T follicular helper cell (primary cell): ENCODE measurements at places on chromosomes 11 and 22.

DNA sequence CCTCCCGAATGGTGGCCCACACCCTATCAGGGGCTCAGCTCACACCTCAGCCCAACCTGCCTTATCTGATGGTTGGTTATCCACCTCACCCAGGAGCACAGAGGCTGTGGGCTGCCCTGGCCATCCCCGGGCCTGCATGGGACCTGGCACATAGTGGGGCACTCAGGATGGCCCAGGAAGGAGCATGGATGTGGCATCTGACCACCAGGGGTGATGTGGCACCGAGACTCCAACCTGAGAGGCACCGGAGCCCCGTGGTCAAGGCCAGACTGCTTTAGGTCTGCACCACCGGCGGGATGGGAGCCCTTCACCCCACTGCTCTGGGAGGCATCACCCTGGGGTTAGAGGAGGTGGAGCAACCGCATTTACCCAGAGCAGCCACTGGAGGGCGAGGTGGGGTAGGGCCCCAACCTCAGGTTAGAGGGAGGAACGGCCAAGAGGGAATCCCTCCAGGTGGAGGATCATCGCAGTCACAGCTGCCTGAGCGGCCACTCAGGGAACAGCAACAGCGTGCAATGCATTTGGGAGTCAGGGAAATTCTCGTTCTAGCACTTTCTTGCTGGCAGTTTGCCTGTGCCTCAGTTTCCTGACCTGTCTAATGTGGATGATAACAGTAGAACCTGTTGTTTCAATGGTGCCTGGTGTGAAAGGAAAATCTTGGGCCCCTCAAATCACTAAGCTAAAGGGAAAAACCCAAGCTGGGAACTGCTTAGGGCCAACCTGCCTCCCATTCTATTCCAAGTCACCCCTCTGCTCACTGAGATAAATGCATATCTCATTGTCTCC, 52.9 kb upstream of the CARS1 start:
- DNase-seq: no peak

- DNase-seq: no peak
These were observed 1.1 kb downstream of the ALG8 start for GRCh38 chr11:78138291-78138690.

DNA sequence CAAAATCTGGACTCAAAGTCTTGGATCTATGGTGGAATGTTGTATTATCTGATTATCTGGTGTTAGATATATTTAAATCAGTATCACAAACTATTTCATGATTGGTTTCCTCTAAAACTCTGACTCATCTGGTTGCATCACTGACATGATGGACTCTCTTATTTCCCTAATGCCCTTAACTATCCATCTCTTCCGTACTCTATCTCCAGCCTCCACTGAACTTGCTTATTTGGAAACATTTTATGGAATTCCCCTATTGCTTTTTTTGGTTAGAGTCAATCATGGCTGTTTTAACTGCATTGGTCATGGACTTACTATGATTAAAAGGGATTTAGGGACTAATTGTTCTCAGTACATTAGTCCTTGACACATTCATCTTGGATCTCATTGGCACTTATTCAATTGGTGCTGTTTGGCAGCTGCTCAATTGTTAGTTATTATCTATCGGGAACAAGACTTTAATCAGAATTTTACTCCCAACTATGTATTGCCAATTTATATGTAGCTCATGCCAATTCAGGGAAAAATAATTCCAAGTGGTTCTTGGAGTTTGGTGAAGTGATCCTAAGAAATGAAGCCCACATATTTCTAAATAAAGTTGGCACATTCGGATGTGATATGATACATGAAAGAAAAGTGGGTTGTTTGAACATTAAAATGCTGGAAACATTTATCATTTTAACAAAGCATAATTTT, 942.0 kb upstream of the CCDC90B start:
- DNase-seq: no peak

- DNase-seq: no peak
These were observed 16.0 kb upstream of the BMAL1 start for GRCh38 chr11:13261591-13262061.

DNA sequence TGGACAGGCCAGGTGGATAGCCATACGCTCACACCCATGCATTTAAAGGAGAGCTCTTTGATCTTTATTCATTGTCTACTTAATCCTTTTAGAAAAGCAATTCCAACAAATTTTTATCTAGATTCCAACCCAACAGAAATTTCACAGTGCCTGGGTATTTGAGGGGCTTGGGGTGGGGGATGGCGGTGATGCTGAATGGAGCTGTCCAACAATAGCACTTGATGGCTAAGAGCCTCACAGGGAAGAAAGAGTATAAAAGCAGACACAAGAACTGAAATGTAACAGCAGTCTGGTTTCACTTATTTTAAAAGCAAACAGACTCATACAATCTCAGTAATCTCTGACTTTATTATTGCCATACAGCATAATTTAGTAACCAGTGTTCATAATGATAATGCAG, 101.8 kb upstream of the SORL1-AS1 start:
- no peak for DNase-seq

GRCh38 chr11:108199446-108200321, 22.8 kb downstream of the NPAT start:
- DNase-seq: peak; percentile 8

DNA sequence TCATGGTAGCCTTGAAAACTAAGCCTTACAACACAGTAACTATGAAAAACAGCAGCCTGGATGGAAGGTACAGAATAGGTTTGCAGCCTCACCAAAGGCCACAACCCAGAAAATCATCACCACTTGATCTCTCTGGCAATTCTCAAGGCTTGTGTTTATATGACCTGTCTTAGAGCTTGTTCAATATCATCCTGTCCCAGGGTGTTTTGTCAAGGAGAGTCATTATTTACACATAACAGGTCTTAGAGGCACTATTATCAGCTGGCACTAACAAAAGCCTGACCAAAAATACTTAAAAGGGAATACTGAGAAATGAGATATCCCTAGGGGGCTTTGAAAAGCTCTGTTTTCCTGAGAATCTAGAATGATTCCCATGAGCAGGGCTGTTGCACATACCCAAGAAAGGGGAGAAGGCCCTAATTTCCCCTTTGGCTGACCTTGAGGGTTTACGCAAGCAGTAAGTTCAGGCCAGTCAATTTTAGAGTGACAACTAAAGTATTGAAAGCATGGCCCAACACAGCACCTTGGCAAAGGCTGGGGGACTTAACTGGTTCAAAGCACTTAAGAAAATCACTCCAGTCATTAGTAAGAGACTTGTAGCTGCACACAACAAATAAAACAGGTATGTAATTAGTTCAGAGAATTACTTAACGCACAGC, 7.9 kb downstream of the SC5D start:
- DNase-seq: no peak

DNA sequence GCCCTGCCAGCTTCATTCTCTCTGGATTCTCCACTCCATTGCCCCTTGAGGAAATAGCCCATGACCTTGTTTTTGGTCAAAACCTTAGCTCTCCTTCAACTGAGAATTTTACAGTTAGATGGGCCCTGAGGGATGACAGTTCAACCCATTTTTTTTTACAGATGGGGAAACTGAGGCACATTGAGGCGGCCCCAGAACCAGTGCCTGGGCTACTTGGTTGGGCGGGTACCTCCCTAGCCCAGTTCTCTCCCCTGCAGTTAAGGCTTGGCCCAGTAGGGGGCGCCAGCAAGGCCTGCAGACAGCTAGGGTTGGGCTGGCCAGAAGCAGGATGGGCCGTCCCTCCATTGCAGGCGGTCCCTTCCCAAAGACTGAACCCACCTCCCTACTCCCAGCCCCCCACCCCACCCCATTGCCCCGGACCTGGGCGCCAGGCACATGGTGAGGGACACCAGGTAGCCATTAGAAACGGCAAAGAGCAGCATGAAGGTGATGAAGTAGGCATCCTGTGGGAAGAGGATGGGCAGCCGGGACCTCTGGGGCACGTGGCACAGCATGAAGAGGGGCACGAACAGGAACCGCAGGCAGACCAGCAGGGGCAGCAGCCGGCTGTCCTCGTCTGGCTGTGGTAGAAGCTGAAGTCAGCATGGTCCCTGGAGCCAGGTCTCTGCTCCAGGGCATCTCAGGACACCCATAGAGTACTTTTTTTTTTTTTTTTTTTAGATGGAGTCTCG, 7.6 kb downstream of the SLC29A2 start:
- DNase-seq: peak; percentile 44

- DNase-seq: no peak
These were observed 264.0 kb downstream of the ETS1 start for GRCh38 chr11:128323381-128323780.

- DNase-seq: no peak
These were observed 25.7 kb upstream of the CTR9 start for GRCh38 chr11:10725114-10725906.

DNA sequence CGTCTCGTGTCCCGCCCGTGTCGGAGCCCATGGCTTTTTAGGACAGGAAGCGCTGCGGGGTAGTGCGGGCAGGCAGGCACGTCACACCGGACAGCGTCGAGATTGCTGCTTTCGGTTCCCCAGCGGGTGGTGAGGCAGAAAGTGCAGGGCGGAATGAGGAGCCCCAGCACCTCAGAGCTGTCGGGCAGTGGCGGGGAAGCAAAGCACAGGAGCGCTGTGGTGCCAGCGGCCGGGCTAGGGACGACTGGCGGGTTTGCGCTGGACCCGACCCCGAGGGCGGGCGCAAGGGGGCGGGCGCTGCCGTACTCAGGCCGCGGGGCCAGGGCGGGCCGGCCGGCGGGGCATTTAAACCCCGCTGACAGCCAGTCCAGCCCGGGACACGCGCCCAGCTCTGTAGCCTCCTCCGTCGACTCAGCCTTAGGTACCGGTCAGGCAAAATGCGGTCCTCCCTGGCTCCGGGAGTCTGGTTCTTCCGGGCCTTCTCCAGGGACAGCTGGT, at the start of gene SLC37A2:
SLC37A2 (plus strand) TSS at position 375 of the 498 bp plus-strand sequence; CDS start at position 438, 63 bp downstream.
- no peak for DNase-seq

DNA sequence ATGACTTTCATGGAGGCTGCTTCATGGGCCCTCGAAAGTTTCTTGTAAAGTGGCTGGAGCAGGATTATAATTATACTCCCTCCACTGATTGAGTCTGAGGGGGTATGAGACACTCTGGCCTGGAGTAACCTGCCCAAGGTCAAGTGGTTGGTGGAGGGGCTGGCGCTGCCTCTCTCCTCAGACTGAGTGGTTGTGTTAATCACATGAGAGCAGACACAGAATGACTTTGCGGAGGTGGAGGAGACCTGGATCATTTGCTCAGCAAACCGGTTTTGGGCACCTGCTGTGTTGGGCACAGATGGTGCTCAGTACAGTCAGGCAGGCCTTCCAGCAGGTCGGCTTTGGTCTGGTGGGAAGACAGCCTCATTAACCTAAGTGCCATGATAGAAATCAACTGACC, 11.8 kb downstream of the BCR start:
- DNase-seq: no peak

GRCh38 chr22:32564170-32565001, 89.8 kb downstream of the FBXO7 start:
- DNase-seq: no peak

DNA sequence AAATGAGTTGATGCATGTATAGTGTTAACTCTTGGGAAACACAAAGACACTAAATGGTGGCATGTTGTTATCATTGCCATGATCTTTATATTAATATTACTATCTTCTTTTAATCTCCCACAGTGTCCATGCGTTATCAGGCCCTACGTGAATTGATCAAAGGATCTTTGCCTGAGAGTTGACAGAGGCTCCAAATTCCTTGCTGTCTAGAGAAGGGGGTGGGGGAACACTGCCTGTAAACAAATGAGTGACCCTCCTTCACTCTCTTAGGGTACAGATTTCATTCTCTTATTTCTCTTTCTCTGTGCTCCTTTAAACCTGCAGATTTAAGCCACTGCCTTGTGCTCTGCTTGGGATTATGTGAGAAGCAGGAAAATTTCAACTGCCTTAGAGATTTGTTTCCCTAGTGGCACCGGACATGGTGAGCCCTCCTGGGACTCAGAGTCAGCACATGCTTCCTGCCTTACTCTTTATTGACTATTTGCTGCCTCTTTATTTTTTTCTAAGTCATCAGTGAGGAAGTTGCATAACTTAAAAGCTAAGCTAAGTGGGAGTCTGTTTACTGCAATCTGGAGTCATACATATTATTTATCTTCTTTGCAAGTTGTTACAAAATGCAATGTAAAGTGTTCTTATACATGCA, 122.9 kb downstream of the MAML2 start:
- no peak for DNase-seq

DNA sequence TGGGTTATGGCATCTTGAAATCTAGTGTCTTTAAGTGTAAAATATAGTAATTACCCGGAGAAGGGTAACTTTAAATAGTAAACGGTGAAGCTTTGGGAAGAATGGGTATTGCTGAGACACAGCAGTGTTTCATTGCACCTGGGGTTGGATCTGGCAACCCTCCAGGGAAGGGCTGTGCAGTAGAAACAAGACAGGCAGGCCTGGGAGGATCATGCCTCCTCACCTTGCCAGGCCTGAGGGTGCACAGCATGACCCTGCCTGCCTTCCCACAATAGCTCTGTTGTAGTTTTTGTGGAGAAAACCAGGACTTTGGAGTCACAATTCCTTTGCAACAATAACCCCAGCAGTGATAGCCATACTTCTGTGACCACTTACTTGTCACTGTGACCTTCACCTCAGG, 64.6 kb upstream of the ADSL start:
- DNase-seq: no peak

GRCh38 chr22:28002181-28002700, 83.2 kb upstream of the PITPNB start:
- DNase-seq: no peak

DNA sequence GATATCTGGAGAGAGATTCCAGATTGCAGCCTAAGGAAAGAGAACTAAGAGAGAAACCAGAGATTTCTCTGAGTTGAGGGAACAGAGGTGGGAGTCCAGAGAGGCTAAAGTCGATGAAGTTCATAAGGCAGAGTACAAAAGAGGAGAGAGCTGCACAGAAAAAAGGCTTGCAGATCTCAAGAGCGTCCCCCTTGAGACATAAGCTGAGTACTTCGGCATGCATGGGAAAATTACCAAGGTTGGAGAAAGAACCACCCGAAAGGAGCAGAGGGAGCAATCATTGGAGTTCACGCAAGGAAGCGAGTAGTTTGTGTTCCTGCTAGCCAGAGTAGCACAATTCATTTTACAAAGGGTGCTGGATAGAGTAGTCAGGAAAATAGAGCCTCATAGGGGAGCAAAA, 293.5 kb downstream of the TMEM135 start:
- DNase-seq: no peak

DNA sequence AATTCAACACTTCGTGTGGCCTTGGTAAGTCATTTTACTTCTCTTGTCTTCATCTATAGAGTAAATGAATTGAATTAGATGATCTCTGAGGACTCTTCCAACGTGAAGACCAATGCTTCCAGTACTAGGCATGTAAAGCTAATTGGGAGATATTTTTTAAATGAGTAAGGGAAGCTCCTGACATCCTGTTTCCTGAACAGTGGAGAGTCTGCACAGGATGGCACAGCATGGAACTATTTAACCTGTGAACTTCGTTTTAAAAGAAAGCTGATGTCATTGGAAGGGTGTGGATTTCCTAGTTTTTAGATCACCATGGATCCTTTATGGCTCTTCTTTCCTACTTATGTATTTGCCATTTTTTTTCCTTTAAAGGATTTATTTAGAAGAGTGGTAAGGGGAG, 48.4 kb upstream of the HSD17B12 start:
- DNase-seq: no peak

- DNase-seq: no peak
These were observed 68.1 kb upstream of the LMO2 start for GRCh38 chr11:33959855-33960400.

GRCh38 chr11:10529279-10529678, 11.7 kb downstream of the RNF141 start:
- DNase-seq: no peak
